ENCODE measurements at places on chromosomes 16 and 17. TPM values are rescaled to one million over a fixed set of nuclear protein-coding genes. Genes with fewer than 3 reads are reported as not detected.

GRCh38 chr16:64236316-64236715 is 885.5 kb downstream of the CDH11 start:
- no peak for DNase-seq
- H3K36me3 ChIP-seq, result no peaks in the 10 kb centered on the region
- H3K27ac ChIP-seq, result no peak overlapping the region
- no peaks in the 10 kb centered on the region for H3K4me1 ChIP-seq
- H3K4me3 ChIP-seq, result no peak overlapping the region
- no peaks in the 10 kb centered on the region for H3K27me3 ChIP-seq

GRCh38 chr17:73401911-73402310 is 90.1 kb upstream of the CDC42EP4 start:
- no peak overlapping the region for H3K27ac ChIP-seq
- no peak for DNase-seq
- H3K4me3 ChIP-seq, result no peak overlapping the region
- H3K27me3 ChIP-seq, result no peaks in the 10 kb centered on the region
- H3K36me3 ChIP-seq, result no peaks in the 10 kb centered on the region

- peak overlapping the region; percentile 93 for H3K27ac ChIP-seq
- no peaks in the 10 kb centered on the region for H3K36me3 ChIP-seq
- H3K27me3 ChIP-seq, result no peaks in the 10 kb centered on the region
- no peak for DNase-seq
- peak overlapping the region; percentile 75 for H3K4me3 ChIP-seq
Observed at GRCh38 chr16:56728980-56729734, 772 bp upstream of the NUP93 start.

- no peaks in the 10 kb centered on the region for H3K27me3 ChIP-seq
- no peaks in the 10 kb centered on the region for H3K4me1 ChIP-seq
- no peak overlapping the region for H3K27ac ChIP-seq
- H3K4me3 ChIP-seq, result no peak overlapping the region
- H3K36me3 ChIP-seq, result peaks cover 73% of the 10 kb centered on the region
Observed at GRCh38 chr17:50749245-50749644, 18.1 kb downstream of the ANKRD40CL start.

DNA sequence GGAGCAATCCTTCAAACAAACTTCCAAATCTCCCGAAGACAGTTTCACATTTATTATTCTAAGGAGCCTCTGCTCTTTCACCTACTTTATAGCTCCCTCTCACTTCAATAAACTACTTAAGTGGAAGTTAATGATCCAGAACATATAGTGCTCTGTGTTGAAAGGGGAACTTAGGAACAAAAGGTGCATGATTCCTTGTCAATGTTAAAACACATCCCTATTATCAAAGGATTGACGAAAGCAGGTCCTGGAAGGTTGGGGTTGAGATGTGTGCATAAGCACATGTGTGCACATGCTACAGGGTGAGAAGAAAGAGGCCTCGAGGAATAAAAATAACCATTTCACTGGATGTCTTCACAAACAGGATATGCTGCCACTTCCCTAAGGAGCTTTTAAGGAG is 170.3 kb downstream of the SLC39A11 start:
- H3K27me3 ChIP-seq, result no peaks in the 10 kb centered on the region
- no peak for DNase-seq
- peaks cover 10% of the 10 kb centered on the region for H3K4me1 ChIP-seq

DNA sequence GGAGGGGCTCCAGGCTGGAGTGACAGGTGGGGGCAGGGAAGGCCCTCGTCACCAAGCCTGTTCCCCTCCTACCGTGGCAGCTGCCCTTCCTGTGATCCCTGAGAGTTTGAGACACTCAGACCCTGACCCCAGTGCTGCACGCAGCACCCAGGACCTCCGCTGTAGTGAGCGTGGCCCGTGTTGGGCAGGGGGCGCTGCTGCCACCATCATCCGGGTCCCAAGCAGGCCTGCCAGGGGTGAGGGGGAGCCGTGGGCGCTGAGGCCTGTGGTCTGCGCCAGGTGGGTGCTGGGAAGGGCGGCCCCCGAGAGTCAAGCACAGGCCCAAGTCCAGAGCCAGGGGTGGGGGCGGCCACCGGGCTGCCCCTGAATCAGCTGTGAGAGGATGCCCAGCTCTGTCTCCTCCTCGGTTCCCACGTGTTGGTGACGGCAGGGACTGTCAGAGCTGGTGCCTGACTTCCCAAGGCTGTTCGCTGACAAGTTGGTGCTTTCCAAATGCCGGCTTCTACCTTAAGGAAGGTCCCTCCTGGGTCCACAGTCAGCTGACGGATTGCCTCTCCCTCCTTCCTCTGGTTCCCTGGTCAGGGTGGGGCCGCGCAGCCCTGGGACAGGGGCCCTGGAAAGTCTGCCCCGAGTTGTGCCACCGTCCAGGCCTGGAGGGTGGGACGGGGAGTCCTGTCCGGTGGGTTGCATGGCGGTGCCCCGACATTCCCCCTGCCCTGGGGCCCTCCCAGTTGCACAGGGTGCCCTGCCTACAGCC is 31.1 kb downstream of the TPSG1 start:
- no peaks in the 10 kb centered on the region for H3K36me3 ChIP-seq
- H3K27me3 ChIP-seq, result no peaks in the 10 kb centered on the region
- peaks cover 5% of the 10 kb centered on the region for H3K4me1 ChIP-seq

GRCh38 chr16:80752541-80752940 is 51.9 kb downstream of the CDYL2 start:
- H3K27ac ChIP-seq, result no peak overlapping the region
- no peaks in the 10 kb centered on the region for H3K4me1 ChIP-seq
- no peak for DNase-seq

DNA sequence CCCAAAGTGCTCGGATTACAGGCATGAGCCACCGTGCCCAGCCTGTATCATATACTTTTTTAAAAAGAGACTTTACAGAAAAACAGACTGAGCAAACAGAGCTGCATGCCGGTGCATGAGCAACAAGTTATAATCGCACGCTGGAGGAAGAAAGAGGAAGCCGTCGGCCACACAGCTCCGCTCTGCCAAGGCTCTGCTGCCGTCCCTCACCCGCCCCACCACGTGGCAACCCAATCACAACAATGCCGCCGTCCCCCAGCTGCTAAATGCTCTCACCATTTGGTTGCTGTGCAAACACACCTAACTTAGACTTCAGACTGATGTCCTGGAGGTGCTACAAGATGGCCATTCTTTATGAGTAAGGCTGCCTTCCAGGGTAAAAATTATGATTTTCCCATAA is 83.5 kb downstream of the ADCY9 start:
- H3K4me1 ChIP-seq, result peaks cover 31% of the 10 kb centered on the region
- peak; percentile 87 for DNase-seq
- no peak overlapping the region for H3K4me3 ChIP-seq
- no peaks in the 10 kb centered on the region for H3K36me3 ChIP-seq
- peak overlapping the region; percentile 9 for H3K27ac ChIP-seq
- H3K27me3 ChIP-seq, result no peaks in the 10 kb centered on the region

DNA sequence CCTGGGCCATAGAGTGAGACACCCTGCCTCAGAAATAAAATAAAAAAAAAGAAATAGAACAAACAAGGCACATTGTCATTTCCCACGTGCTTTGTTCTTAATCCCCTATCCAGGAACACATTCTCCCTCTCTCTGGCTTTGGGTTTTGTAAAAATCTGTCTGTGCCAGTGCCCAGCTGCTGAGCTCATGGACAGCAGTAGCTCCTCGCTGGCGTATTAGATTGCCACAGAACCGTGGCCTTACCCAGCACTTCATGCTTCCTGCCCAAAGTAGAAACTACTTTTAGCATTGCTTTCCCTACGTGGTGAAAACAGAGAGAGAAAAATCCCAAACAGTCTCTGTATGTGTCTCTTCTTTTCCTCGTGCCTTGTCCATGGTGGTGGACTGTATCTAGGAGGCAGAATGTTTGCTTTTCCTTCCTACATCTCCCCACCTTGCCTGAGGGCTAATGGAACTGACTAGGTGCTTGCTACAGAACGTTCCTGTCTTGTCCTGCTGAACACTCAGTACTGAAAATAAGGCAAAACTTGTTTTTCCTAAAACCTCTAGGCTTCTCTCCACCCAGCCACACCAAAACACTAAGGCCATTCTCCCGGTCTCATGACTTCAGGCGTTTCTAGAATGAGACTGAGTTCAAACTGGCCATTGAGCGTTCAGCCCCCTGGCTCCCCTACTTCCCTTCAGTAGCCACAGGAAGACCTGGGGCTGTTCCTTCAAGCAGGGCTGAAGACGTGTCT is 26.1 kb downstream of the MNT start:
- H3K36me3 ChIP-seq, result peaks cover 6% of the 10 kb centered on the region
- no peaks in the 10 kb centered on the region for H3K4me1 ChIP-seq
- no peak overlapping the region for H3K27ac ChIP-seq
- DNase-seq, result no peak
- H3K27me3 ChIP-seq, result no peaks in the 10 kb centered on the region
- H3K4me3 ChIP-seq, result no peak overlapping the region

DNA sequence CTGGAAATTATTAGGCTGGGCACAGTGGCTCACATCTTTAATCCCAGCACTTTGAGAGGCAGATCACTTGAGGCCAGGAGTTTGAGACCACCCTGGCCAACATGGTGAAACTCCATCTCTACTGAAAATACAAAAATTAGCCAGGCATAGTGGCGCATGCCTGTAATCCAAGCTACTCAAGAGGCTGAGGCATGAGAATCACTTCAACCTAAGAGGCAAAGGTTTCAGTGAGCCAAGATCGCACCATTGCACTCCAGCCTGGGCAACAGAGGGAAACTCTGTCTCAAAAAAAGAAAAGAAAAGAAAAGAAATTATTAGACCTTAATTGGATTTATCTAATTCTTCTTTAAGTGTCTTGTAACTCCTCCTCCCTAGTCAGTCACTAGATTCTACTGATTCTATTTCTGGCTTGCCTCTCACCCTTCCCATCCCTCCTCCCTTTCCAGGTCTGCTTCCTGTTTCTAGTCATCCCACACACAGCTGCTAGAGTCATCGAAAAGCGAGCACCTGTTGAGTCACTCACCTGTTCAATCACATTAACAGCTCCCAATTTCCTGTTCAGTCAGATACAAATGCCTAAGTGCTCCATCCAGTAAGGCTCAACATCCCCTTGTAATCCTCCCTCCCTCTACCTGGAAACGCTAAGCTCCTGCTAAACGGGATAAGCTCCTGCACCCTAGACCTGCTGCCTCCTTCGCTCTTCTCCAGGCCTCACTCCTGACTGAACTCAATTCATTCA is 34.6 kb downstream of the ERN1 start:
- no peaks in the 10 kb centered on the region for H3K36me3 ChIP-seq
- H3K27ac ChIP-seq, result peak overlapping the region; percentile 67
- no peaks in the 10 kb centered on the region for H3K27me3 ChIP-seq

DNA sequence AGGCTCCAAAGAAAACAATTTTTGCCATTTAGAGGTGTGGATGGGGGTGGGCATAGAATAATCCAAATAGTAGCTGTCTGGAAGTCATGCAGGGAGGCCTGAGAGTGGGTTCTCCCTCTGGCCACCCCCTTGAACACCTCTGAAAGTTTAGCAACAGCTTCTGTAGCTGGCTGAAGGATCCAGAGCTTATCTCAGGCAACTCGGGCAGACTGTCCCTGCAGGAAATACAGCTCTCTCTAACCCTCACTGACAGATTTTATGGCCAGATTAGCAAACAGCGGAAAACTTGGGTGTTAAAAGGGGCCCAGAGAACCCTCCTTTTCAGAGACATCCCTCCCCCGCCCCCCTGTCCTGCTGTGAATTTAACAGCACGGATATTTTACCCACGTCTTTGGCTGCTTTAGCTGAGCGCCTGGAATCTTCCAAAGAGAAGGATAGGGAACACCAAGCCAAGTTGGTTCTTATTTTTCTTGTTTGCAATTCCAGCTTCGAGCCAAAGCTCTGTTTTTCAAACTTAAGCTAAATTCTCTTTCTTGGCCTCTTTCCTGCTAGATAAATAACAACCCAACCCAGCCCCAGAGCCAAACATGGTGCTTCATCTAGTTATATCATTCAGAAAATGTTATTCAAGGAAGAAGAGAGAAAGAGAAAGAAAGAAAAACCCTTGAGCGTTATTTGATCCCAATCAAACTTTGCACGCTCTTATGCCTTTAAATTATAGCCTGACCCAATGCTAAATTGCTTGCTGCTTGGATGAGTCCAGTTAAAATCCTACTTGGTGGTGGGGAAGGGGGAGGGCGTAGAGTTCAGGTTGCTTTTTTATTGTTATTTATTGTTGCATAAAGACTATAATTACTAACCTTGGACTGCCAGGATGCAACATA is 2.3 kb upstream of the HOXB2 start:
- peaks cover 57% of the 10 kb centered on the region for H3K27me3 ChIP-seq
- no peak for DNase-seq
- H3K4me3 ChIP-seq, result no peak overlapping the region
- H3K36me3 ChIP-seq, result no peaks in the 10 kb centered on the region

DNA sequence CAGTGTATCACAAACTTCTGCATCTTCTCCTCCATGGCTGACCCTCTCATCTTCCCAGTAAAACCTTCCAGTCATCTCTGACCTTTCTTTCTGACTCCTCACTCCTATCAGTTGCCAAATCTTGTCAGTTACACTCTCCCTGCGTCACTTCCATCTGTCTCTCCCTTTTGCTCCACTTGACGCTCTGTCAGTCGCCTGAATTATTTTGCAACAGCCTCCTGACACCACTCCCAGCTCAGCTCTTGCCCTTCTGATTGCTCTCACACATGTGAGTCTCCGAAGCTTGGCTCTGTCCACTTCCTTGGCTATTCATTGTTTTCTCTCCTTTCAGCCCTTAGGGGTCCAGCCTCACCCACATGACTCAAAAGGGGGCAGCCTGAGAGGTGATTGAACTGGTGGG is 27.7 kb downstream of the DHRS7C start:
- H3K27ac ChIP-seq, result no peak overlapping the region
- no peak for DNase-seq
- no peaks in the 10 kb centered on the region for H3K36me3 ChIP-seq

DNA sequence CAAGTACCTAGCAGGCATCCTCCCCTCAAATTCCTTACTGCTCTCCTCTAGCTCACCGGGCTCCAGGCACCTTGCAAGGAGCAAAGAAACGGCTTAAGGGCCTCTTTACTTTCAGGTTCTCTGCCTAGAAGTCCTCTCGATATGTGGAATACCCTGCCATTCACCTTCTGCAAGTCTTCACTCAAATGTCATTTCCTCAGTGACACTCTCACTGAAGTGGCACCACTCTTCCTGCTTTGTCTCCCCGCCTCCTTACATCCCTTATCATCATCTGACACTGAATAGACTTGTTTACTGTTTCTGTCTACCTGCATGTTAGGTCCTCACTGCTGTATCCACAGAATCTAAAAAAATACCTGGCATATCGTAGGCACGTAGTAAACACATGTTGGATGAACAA is 947 bp downstream of the SLC7A6OS start:
- peaks cover 19% of the 10 kb centered on the region for H3K4me1 ChIP-seq
- H3K27me3 ChIP-seq, result no peaks in the 10 kb centered on the region
- H3K4me3 ChIP-seq, result peak overlapping the region; percentile 89
- H3K36me3 ChIP-seq, result peaks cover 15% of the 10 kb centered on the region
- peak overlapping the region; percentile 2 for H3K27ac ChIP-seq

KRT20 gene
- not detected for total RNA-seq

PLA2G10 gene
- total RNA-seq, result not detected

CBLN1 gene
- total RNA-seq, result 1.0 TPM

C1QTNF8 gene
- not detected for total RNA-seq

PSMD7 gene
- 58.9 TPM for total RNA-seq

AANAT gene
- not detected for total RNA-seq

All from thyroid gland (tissue), 4 donors.